ENCODE measurements at places on chromosomes 16 and 17.

DNA sequence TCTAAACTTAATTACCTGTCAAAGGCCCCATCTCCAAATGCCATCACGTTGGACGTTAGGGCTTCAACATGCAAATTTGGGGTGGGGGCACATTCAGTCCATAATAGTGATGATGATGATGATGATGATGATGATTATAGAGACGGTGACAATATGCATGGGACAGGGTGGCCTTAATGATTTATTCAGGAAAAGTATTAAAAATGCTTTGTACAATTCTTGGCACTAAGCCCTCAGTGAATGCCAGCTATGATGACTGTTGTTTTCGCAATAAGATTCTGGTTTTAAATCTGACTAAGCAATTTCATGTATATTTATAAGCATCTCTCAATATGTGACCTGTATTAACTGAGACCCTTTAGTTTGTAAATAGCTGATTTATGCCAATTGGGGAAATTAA lies 106.3 kb downstream of the C16orf95 start:
- DNase-seq, result no peak

GRCh38 chr16:64122177-64122576 lies 999.7 kb downstream of the CDH11 start:
- no peak for DNase-seq

DNA sequence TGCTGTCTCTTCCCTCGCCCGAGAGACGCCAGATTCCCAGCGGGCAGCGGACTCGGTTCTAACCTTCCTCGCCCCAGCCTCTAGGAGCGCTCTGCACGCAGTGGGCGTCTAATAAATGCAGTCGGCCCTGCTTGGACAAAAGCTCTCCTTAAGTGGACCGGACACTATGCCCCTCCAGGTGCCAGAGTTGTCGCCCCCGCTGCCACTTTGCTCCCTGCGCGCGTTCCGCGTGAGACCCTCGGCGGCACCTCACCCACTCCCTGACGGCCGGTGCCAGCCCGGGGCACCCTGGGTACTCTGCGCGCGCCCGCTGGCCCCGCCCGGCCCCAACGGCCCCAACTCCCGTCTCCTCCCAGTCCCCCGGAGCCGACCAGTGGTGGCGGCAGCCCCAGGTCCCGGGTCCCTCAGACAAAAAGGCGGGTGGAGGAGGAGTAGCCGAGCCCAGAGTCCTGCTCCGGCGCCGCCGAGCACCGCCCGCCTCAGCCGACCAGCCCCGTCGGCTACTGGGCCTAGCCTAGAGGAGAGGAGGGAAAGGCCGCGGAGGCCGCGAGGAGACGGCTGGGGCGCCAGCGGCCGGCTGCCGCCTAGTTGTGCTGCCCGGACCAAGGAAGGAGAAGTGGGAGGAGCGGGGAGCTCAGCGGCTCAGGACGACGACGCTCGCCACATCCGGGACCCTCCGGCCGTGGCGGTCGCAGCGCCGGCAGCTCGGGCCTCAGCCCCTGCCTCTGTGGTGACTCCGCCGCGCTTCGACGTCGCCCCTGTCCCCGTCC lies 123.0 kb downstream of the GOSR1 start:
- peak; percentile 95 for DNase-seq

GRCh38 chr17:6815775-6816174 lies 15.8 kb downstream of the TEKT1 start:
- no peak for DNase-seq

DNA sequence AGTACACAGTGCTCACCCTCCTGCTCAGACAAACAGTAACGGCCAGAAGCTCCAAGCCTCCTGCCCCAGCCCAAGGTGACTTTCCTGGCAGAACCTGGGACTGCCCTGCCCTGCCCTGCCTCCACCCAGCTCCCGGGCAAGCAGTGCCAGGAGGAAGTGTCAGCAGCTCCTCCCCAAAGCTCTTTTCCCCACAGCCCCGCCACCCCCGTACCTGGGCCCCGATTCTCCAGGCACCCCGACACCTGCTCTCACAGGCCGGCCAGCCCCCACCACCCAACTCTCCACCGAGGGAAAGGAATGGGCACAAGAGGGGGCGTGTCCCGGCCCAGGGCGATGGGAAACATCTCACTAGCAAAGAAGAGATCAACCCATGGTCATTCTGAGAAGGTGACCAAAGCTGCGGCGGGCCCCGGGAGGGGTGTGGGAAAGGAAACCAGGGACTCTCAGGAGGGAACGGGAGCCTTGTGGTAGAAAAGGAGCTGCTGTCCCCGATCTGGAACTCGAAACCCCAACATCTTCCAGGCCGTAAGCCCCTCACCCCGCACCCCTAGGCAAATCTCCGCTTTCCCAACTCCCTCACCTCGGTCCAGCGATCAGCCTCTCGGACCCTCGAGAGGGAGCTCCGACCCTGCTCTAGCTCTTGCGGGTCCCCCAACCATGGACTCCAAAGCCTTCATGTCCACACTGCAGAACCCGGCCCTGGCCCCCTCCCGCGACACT lies 1.2 kb downstream of the BCAR1 start:
- peak; percentile 40 for DNase-seq

DNA sequence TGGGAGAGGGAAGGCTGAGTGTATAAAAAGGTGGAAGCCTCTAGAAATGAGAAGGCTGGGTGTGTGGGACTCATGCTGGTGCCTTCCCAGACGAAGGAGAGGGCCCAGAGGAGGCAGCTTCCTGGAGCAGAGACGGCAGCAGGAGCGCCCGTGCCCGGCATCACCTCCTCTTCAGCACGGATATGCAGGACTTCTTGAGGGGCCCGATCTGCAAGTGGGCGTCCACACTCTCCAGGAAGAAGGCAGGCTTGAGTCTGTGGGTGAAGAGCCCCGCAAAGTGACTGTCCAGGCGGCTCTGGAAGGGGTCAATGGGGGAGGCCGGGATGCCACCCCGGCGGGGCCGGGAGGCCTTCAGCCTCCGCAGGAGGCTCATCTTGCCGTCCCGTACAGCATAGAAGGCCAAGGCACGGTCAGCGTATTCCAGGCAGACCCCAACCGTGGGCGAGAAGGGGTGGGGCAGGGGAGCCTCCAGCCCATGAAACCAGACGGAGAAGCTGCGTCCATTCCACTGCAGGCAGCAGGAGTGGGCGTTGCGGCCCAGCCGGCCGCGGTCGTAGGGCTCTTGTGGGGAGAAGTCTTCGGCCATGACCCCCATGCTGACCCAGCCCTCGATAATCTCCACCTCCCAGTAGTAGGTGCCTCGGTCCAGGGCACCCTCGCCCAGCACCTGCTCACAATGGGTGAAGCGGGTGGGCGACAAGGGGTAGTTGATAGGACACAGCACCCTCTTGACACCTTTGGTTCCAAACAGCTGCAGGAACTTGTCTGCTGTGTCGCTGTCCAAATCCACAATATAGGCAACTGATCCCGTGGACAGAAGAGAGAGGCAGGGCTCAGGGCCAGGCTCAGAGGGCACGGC lies 3.8 kb downstream of the TRIM47 start:
- DNase-seq, result no peak

DNA sequence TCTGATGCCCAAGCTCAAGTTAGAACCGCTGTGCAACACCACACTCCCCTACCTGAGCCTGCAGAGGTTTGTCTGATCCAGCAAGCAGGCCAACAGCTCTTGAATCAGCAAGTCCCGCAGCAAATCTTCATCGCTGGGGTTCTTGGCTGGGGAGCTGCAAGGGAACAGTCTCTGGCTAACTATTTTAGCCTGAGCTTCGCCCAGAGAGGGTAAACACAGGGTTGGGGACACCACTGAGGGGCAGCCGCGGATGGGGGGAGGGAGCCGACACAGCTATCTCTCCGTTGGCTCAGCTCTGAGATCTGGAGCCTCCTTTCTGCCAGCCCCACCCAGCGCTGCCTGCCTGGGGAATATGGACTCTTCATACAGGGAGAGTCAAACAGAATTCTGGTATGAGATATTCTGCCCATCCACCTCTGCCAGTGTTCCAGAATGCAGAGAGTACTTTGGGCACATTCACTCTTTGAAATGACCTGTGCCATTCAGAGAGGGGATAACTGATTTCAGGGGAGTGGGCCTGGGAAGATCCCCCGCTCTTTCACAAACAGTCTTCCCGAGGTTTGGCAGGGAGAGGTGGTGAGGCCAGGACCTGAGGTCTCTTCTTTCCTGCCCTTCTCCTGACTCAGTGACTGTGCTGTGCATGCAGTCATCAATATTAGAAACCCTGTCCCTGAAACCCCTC lies 7.4 kb downstream of the GIP start:
- no peak for DNase-seq
